Stimulated activated CD4-positive, alpha-beta T cell treated with anti-CD3 and anti-CD28 coated beads, Interleukin-1b, Interleukin-23, amount 100 ng/mL, for 48 hours (primary cell): ENCODE measurements at places on chromosomes 3 and 15.

DNA sequence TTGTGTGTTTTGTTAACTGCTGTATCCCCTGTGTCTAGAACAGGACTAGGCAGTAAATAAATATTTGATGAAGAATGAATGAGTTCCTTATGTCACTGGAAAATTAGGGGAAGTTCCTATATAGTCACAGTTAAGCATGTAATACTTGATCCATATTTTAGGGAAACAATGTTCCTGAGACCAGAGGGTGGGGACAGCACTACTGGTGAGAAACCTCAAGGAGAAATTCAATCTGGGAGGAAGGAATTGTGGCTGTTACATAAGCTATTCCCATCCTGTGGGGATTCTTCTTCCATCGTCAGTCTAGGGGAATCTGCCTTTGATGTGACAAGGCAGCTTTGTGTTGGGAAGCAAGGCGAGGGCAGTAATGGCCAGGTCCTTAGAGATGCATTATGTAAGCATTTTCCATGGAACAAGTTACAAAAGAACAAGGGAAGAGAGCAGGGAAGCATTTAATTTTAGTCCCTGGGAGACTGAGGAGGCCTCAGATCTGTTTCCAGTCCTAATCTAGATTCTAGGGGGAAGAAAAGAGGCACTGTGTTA lies 219.3 kb upstream of the TTC14 start:
- no peak for DNase-seq

- no peak for DNase-seq
These were observed 246.8 kb downstream of the NR1D2 start for GRCh38 chr3:24191801-24192403.

DNA sequence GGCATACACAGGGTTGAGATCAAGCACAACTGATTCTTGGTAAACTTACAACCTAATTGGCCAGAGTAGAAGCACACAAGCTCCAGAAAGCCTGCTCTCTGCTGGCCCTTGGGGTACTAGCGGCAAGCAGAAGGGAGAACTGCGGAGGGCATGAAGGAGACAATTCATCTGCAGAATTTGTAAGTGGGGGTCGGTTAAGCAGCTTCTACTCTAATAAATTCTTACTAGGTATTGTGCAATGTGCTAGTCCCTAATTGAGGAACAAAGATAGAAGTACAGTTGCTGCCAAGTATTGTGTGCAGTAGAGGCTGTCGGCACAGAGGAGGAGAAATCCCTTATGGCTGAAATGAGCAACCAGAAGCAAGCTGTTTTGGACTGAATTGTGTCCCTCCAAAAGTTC lies 91.2 kb upstream of the VEPH1 start:
- DNase-seq = no peak

- DNase-seq = no peak
These were observed 44.4 kb upstream of the PSMD6 start for GRCh38 chr3:64067506-64068346.

DNA sequence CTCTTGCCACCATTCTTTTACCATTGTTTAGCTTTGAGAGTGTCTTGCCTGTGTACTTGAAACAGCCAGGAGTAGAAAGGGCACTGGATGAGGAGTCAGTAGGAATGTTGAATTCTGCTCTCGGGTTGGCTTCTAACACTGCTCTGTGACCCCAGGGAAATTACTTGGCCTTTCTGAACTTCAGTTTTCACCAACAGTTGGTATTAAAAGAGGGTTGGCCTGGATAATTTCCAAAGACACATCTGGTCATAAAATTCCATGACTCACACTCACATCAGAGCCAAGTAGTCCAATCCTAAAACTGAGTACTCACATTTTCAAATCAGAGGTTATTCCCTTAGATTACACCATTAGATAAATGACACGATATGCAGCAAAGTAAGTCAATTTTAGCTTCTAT lies 141.6 kb downstream of the ECT2 start:
- DNase-seq = no peak

DNA sequence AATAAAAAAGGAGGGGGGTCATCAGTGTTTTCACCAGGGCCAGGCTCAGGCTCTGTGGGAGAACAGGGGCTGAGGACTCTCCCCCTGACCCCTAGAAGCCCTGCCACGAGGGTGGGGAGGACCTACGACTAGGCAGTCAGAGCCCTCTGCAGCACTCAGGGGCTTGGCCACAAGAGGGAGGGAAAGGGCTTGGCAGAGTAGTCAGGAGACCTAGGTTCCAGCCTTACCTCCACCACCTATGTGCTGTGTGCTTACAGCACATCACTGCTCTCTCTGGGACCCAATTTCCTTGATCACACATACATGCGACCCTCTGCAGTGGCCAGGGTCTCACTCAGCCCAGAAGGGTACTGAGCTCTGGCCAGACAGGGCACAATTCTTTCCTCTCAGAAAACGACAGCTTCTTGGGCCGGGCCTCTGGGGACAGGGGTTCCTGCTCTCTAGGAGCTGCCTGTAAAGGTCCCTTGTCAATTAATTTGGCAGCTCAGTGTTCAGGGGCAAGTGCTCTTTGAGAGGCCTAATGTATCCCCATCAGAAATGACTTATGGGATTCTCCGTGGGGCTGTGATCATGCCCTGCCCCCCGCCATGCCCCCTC lies 16.4 kb upstream of the SKIC8 start:
- no peak for DNase-seq

- no peak for DNase-seq
These were observed 492.6 kb downstream of the LPP start for GRCh38 chr3:188646592-188646991.

DNA sequence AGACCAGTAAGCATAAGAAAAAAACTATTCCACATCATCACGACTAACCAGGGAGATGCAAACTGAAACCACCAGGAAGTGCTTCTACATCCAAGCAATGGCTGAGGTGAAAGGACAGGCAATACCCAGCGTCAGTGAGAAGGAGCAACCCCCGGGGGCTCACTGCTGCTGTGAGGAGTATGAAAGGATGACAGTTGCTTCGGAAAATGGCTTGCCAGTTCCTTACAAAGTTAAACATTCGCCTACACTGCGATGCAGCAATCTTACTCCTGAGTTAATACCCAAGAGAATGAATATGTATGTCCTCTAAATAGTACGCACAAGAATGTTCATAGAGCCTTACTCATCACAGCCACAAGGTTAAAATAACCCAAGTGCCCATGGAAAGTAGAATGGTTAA lies 13.3 kb upstream of the PLXNA1 start:
- DNase-seq = no peak

DNA sequence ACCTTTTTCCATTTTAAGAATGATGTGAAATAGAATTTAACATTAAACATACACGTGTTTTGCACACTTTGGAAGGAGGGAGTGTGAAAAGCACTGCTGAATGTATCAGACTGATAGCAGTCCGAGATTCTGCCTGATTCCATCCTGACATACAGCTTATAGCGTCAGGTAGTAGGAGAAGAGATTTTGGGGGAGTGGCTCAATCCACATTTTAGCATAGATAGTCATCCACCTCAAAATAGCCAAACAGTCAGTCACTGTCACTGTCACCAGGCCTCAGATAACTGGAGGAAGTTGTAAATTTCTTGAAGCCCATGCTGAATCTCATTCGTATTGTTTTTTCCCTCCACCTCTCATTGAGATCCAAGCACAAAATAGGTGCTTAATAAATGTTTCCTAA lies 35.4 kb upstream of the ARHGEF26 start:
- DNase-seq = no peak

GRCh38 chr3:194271460-194272035 lies 79.6 kb downstream of the CPN2 start:
- no peak for DNase-seq

DNA sequence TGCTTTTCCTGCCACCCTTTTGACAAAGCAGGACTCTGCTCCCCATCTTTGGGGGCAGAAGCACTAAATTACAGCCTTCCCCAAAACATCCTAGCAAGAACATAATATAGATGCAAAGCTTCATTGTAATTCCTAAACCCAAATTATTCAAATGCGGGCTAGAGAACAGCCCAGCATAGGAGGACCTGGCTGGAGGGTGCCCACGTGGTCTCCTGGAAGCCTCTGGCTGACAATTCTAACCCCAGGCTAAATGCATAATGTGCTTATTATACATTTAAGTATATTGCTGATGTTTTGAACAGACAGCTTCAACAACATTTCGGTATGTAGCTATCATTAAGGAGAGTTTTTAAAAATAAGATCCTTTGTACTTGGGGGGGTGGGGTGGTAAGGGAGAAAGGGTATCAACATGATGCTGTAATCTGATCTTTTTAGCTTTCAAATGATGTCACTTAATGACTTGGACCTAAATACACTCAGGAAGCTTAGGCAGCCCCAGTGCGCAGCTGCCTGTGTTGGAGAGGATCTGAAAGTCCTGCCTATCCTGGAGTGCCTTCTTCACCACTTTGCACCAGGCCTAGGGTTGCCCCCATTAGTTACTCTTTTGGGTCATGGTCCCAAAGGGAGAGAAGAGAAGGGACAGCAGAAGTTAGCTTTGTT lies 57.2 kb upstream of the USP3 start:
- no peak for DNase-seq

DNA sequence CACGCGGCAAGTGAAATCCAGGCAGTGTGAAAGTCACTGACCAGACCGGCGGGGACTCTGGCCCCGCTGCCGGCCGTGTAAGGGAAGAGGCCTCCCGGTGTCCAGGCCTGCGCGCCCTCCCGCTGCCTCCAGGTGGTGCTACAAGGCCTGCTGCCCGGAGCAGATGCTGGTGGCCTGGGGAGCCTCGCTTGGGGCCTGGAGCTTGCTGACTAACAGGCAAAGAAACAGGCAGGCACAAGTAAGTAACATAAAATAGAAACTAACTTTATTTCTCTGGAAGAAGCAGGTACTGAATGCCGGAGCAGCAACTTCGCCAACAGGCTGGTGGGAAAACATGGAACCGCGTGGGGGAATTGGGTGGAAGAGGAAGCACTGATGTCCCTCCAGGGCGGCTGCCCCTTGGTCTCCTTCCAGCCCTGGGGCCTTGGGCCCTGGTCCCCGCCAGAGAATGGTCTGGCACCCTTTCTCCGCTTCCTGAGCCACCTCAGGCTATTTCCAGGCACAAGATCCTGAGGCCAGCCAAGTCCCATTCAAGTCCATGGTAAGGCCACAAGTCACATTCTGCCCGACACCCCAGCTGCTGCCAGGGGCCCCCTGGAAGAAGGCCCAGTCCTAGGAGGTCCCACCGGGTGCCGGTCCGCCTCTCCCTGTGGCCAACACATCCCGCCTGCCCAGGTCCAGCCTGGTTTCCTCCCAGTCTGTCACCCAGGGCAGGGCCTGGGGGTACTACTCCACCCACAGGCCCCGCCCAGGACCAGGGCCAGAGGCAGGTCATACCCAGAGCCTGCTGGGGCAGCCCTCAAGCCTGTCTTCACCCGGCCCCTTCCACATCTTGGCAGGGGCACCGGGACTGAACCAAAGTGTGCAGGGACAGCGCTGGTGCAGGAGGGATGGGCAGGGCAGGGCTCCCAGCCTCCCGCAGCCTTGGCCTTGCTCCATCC lies 45.0 kb downstream of the TNK2 start:
- DNase-seq = peak; percentile 76

- peak; percentile 74 for DNase-seq
These were observed 1.8 kb upstream of the ZMYND10 start for GRCh38 chr3:50347187-50347813.

DNA sequence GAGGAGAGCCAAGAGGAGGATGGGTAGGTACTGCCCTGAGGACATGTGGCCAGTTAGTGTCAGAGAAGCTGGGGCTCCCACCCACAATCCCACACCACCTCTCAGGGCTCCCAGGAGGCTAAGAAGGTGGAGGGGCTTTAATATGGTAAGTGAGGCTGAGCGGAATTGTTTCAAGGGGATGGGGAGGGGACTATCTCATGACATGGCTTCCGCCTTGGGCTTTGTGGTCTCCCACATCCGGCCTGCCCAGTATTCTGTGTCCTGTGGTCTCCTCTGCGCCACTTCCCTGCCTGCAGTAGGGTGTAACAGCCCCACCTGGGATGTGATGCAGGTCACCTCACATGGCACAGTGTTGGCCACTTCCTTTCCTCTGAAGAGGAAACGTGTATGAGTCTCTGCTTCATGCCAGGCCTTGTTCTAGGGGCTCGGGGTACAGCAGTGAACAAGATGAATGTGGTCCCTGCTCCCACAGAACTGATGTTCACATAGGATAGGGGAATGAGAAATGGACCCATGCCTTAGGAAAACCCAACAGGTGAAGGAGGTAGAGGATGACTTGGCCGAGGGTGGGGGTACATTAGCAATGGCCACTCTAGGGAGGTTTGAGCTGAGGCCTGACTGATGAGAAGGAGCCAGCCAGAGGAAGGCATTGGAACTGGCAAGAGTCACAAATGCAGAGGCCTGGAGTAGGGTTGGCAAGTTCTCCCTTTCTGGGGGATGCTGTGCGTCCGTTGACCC lies 3.2 kb downstream of the NEIL1 start:
- DNase-seq = peak; percentile 78

- no peak for DNase-seq
These were observed 16.1 kb downstream of the SIDT1 start for GRCh38 chr3:113548501-113548900.

DNA sequence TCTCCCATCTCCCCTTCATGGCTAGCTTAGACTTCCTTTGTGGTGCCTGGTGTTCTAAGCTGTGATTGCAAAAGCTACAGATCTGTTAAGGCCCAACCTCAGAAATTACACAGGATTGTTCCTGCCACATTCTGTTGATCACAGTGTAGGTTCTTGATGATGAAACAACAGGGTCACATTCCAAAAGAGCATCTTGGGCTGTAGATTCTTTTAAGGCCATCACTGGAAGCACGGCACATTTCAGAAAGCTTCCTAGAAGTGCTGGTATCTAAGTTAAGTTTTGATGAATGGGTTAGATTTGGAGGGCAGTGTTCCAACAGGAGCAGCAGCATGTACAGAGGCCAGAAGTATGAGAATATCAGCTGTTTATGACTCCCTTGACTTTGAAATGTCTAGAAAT lies 107.5 kb upstream of the SKOR1 start:
- DNase-seq = no peak

GRCh38 chr15:60399931-60400330 lies 2.1 kb upstream of the ANXA2 start:
- no peak for DNase-seq

DNA sequence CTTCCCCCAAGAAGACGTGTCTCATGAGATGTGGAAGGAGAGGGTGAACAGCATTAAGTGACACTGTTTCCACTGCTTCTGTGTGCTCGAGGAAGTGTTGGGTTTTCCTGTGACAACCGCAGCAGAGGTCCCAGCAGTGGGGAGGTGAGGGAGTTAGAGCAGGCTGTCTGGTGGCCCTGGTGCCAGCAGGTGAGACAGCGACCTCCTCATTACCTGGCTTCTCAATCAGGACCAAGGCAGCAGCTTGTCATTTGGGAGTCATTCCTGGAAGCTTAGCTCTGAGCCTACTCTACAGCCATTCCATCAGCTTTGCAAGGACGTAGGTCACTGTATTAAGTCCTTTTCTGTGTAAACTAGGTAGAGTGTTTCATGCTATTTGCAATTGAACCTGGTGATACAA lies 63.3 kb upstream of the RGMA start:
- no peak for DNase-seq

GRCh38 chr3:67854663-67855062 lies 200.3 kb upstream of the SUCLG2 start:
- DNase-seq = no peak

GRCh38 chr3:184126006-184126405 lies 9.2 kb upstream of the EIF2B5 start:
- DNase-seq = no peak

- no peak for DNase-seq
These were observed 27.7 kb upstream of the PLXNA1 start for GRCh38 chr3:126955004-126955790.
